Kidney glomerular epithelial cell (primary cell): ENCODE measurements at places on chromosomes 12 and 14.
A peak's percentile ranks its signal among the peaks of the same experiment; 100 is the strongest.

- DNase-seq: peak; percentile 66
These were observed 4.7 kb upstream of the CREBL2 start for GRCh38 chr12:12606781-12607589.

GRCh38 chr12:71164568-71165197, 6.9 kb upstream of the TSPAN8 start:
- DNase-seq: no peak

DNA sequence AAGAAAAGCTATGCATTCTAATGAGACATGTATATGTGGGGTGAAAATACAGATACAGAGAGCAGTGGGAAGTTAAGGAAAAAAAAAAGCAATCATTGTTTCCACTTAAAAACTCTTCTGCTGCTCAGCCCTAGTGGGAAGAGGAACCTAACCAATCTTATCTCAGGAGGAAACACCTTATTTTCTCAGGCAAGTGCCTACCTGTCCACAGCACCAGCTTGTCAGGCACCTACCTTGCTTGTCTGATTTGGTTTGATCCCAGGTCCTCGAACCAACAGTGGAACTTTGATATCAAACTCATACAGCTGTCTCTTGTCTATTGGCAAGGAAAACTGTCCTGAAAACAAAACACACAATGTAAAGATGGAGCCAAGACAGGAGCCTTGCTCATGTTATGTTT, 22.4 kb downstream of the GNS start:
- DNase-seq: no peak

GRCh38 chr14:77219591-77219990, 38.0 kb downstream of the TMEM63C start:
- no peak for DNase-seq

DNA sequence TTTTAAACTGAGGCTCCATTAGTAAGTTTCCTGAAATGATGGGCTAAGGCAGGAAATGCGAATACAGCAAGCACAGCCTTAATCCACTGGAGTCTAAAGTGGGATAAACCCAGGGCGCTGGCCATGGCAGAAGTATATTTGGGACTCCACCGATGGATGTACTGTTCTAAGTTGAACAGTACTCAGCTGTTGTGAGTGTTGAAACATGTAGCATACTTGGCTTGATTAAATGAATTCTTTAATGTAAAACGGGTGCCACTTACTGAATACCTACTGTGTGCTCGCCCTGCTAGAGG, 996 bp downstream of the SSPN start:
- no peak for DNase-seq

DNA sequence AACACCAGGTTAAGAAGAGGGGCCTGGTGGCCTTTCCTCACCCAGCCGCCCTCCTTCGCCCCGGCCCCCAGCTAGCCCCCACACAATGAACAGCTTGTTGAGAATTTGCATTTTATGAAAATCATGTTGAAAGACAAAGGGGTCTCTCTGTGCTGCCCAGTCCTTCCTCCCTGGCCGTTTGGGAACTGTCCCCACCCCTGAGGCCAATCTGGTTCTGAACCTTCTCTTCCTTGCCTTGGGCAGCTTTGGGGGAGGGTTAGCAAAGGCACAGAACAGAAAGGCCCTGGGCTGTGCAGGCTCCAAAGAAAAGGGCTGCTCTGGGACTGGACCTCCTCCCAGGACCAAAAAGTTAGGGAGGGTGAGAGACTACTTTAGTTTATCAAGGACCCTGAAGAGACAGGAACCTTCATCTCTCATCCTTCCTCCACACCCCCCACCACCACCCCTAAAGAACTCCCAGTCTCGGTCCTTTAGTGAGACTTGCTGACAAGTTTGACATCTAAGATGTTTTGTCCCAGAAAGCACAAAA, 1.3 kb downstream of the TAMALIN start:
- DNase-seq: no peak
